ENCODE measurements at places on chromosomes 12 and 14.

DNA sequence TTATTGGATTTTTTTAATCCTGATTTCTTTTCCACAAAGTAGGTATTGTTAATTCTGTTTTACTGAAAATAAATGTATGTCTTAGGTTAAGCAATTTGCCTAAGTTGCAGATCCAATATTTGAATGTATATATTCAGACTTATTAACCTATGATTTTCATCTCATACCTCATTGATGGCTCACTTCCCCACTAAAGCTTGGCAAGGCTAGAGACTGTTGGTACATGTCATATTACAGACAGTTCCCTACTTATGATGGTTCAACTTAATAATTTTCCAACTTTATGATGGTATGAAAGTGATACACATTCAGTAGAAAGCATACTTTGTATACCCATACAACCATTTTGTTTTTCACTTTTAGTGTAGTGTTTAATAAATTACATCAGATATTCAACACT, 33.2 kb upstream of the KCNH3 start:
- no peak for DNase-seq

GRCh38 chr12:4107436-4107878, 166.1 kb upstream of the CCND2 start:
- no peak for DNase-seq

GRCh38 chr14:54498095-54498531, 9.3 kb upstream of the GMFB start:
- DNase-seq, result no peak

DNA sequence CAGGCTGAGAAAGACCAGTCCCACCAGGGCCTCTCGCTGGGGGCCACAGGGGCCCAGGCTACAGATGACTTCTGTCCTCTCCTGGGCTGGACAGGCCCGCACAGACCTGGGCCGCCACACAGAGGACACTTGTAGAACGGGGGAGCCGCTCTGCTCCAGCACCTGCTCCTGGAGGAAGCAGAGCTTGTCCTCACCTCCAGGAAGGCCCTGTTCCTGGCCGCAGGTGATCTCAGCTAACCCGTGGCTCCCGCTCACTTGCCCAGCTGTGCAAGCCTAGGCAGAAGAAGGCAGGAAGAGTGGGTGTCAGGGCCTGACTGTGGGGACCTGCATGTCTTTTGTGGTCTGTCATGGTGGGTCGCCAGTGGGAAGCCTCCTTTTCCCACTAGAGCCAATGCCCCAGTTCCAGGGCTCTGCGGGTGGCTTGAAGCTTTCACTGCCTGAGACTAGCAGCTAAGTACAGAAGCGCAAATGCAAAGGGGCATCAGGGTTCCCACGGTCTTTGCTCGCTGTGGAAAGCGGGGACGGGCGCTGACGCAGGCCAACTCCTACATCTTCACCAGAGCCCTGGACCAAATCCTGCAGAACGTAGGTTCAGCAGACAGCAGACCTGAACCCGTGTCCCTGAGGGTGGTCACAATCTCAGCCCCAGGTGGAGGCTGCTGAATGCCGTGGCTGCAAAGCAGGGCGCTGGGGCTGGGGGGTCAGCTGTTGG, 8.8 kb upstream of the CEP170B start:
- no peak for DNase-seq

GRCh38 chr12:131290255-131290959, 336.7 kb downstream of the ADGRD1 start:
- no peak for DNase-seq

DNA sequence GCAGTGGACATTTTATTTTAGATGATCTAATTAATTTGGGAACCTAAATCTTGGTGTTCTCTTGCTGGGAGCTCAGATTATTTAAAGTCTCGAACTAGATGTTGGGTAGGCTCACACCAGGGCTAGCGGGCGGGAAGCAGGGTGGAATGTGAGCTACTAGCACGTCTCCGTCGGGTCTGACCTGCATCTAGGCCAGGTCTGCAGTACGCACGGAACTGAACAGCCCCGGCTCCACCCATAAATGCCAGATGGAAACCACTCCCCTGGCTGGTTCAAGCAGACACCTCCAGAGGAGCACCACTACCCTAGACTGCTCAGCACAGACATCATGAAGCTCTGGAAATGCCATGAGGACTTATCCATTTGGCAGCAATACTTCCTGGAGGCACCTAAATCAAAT, 10.3 kb downstream of the ZNF605 start:
- no peak for DNase-seq

DNA sequence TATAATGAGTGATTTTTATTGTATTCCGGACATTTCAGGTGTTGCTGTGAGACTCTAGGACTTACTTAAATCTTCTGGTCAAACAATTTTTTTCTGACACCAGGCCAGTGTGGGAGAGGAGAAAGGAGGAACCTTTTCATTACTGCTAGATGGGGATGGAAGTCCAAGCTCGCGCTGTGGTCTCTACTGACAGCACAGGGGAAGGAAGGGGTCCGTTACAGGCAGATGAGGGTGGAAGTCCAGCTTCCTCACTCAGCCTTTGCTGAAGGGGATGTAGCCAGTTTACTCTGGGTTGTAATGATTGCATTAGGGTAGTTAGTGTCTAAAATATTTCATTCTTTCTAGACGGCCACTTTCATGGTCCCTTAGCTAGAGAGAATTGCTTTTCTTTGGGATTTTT, 26.3 kb upstream of the ST8SIA1 start:
- DNase-seq, result no peak

DNA sequence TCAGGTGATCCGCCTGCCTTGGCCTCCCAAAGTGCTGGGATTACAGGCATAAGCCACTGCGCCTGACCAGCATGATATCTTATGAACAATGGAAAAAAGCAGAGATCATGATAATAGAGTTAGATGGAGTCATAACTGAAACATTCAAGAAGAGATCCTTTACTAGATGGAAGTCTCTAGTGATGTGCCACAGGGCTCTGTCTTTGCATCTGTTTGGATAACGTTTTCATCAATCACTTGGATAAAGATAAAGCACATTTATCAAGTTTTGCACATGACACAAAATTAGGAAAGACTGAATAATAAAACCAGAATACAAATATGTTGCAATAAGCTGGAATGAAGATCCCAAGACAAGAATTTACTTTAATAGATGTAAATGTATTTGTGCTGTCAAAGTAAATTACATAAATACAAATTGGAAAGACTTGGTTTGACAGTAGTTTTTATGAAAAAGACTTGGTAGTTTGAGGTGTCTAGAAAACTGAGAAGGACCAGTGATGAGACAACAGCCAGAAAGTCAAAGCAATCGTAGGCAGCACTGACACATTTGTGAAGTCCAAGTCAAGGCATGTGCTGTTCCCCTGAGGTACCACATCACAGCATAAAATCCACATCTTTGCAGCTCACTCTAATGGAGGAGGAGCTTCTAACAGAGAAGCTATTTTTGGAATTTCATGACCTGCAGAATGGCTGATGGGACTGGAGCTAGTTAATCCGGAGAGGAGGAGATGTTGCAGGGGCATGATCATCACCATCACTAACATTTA, 28.5 kb downstream of the GPRC5A start:
- no peak for DNase-seq

DNA sequence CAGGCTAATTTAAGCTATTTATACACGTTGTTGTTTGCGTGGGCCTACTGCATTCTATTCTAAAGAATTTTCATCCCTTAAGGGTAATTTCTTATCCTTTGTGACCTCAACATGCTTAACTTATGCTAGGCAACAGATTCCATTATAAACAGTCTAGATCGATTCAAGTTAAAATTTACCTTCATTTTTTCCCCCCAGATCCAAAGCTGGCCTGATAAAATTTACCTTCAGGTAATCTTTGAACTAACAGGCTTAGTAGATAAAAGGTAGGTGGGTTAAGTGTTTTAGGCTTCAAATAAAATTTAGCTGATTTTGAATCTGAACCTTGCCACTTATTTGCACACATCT, 389 bp upstream of the CCNB1IP1 start:
- DNase-seq, result no peak

DNA sequence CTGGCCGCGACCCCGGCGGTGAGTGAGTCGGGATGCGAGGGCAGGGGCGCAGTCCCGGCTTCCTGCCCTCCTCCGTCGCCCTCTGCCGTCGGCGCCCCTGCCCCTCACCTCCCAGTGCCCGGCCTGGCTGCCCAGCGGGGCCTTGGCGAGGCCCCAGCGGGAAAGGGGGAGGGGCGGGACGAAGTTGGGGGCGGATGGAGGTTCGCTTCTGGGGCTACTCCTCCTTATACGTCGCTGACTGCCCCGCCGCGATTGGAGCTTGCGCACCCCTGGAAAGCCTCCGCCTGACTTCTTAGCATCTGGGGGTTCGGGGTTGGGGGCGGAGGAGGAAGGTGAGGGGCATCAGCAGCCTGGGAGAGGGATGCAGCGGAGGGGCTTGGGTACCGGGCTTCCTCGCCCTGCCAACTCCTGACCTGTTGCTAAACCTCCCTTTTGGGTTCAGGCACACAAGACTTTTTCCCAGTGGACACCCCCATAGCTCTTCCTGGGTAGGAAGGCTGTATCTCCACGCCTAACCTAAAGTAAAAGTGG, 406 bp downstream of the TMEM263 start:
- DNase-seq, result no peak

GRCh38 chr12:39935275-39935674, 170.6 kb downstream of the SLC2A13 start:
- no peak for DNase-seq

GRCh38 chr12:94754653-94755052, 104.3 kb upstream of the TMCC3 start:
- DNase-seq, result no peak

GRCh38 chr14:102591372-102591943, 991 bp upstream of the RCOR1 start:
- DNase-seq, result no peak

- DNase-seq, result no peak
Measured at GRCh38 chr12:83040339-83040738, 353.6 kb downstream of the TMTC2 start.

- no peak for DNase-seq
Measured at GRCh38 chr12:64610660-64611340, 505 bp downstream of the RASSF3 start.

- no peak for DNase-seq
Measured at GRCh38 chr12:27431185-27431584, 15.4 kb upstream of the SMCO2 start.

DNA sequence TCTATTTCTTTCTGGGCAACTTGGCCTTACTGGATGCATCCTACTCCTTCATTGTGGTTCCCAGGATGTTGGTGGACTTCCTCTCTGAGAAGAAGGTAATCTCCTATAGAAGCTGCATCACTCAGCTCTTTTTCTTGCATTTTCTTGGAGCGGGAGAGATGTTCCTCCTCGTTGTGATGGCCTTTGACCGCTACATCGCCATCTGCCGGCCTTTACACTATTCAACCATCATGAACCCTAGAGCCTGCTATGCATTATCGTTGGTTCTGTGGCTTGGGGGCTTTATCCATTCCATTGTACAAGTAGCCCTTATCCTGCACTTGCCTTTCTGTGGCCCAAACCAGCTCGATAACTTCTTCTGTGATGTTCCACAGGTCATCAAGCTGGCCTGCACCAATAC, 5.3 kb downstream of the OR4N5 start:
- DNase-seq, result no peak

- DNase-seq, result no peak
Measured at GRCh38 chr14:93285044-93285443, 47.8 kb downstream of the BTBD7 start.

DNA sequence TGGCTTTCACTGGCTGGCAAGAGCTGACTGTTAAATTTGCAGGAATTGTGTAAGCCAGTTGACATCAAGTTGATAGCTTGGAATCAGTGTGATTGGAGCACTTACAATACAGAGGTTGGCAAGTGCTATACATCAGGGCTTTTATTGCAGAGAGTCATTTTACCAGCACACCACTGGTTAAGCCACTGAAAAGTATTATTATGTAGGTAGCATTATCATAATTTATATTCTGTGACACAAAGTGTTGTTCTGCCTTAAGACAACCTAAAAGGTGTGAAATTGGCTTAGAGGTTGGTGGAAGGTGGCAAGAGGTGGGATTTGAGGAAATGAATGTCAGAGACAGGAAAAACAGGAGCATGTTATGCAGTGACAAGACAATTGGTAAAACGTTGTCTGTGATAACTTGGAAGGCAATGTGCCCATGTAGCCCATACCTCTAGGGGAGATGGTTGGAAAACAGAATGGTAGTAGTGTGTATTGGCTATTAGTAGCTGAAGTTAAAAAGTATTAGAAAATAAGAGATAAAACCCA, 172.9 kb upstream of the PRICKLE1 start:
- no peak for DNase-seq

- no peak for DNase-seq
Measured at GRCh38 chr12:124015494-124016461, 42.8 kb downstream of the ZNF664 start.

- no peak for DNase-seq
Measured at GRCh38 chr12:51593539-51593938, 2.5 kb downstream of the SCN8A start.

GRCh38 chr12:120872487-120872886, 31.7 kb downstream of the SPPL3 start:
- DNase-seq, result no peak

DNA sequence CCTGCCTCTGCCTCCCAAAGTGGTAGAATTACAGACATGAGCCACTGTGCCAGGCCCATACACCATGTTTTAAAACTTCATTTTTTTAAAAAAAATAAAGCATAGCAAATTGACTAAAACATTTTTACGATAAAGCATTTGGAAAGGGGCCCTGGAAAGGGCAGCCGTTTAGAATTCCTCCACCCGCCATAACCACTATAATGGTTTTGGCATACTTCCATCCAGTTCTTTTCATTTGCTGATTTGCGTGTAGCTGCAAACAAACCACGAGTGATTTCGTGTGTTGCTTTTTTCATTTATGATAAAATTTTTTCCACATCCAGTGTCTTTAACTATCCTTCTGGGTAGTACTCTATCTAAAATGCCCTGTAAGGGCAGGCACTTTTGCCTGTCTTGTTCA, 91.8 kb upstream of the RIN3 start:
- no peak for DNase-seq

DNA sequence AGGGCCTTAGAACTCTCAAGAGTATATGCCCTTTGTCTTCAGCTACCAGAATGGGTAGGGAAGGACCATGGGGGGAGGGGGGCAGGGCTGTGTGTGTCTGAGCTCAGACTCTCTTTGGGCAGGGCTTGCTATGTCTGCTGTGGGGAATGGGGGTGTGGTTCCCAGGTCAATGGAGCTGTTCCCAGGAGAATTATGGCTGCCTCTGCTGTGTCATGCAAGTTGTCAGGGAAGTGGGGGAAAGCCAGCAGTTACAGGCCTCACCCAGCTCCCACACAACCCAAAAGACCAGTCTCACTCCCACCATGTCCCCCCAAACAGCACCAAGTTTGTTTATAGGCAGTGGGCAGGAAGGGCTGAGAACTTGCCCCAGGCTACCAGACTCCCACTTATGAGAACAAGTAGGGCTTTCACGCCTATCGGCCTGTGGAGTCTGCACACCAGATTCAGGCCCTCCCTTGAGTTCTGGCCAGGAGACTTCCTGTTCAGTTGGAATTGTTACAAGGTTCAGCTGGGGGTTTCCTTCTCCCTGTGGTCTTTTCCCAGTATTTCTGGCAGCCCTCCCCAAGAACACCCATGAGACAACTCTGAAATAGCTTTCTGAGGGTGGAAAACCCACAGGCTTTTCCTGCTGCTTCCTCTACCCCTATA, 6.1 kb upstream of the SERPINA11 start:
- DNase-seq, result no peak

Data from T1000 (cell line).